ENCODE measurements at places on chromosomes 3 and 15.

DNA sequence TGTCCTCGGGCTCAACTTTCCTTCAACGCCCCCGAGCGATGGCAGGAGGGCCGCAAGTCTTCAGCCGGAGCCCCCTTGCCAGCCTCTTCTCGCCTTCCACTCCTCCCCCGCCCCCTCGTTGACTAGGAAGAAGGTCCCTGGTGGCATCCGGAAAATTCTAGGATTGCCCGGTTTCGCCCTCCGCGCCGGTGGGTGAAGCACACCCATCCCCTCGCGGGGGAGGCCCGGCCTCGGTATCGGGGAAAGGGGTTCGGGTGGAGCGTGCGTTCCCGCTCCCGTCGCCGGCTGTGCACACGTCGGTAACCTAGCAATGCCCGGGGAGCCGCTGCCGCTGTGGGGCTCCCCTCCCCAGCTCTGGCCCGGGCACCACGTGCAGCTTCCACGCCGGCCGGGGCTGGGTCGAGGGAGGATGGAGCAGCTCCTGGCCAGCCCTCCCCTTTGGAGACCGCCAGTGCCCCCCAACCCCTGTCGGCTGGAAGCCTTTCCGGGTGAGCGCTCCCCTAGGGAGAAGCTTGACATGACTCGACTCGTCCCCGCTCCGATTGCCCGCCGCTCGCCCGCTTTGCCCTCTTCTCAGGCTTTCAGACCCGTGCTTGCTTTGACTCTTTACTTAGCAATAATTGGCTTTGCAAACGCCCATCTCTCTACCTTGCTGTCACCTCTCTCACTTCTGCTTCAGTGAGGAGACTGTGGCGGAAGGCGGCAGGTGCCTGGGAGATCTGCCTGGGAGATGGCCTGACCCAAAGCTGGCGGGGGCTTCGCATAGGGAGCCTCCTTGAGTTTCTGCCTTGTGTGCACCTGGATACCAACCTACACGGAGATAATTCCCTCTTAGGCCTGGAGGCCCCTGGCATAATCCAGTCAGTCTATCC, 1.3 kb downstream of the CACNA1D start:
- no peak for DNase-seq

DNA sequence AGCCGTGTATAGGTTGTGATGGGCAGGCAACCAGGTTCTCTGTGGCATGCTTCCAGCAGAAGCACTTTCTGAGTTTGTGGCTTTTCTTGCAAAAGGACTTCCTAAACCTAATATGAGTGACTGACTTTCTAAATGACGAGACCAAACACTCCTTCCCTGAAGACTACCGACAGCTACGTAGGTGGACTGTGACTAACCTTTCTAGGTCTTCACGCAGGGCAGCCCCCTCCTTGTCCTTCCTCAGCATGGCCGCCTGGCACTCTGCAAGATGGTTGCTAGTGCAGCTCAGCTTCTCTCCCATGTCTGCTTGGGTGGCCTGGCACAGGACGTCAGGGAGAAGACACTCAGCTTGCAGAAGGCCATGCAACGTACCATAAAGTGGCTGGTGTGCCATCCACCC, 20.9 kb downstream of the CXCR6 start:
- no peak for DNase-seq

GRCh38 chr3:76161856-76162255, 376.5 kb upstream of the ZNF717 start:
- DNase-seq: no peak

- DNase-seq: no peak
Observed at GRCh38 chr15:92625251-92625980, 30.2 kb downstream of the FAM174B start.

GRCh38 chr3:70658513-70659310, 346.3 kb upstream of the MDFIC2 start:
- no peak for DNase-seq
